ENCODE measurements at places on chromosomes 6 and 20.

- no peak for DNase-seq
These were observed 53.0 kb downstream of the ADAT2 start for GRCh38 chr6:143397227-143398222.

- no peak for DNase-seq
These were observed 8.5 kb upstream of the SRC start for GRCh38 chr20:37337208-37337991.

GRCh38 chr20:33475381-33476152 lies 14.3 kb upstream of the CBFA2T2 start:
- no peak for DNase-seq

DNA sequence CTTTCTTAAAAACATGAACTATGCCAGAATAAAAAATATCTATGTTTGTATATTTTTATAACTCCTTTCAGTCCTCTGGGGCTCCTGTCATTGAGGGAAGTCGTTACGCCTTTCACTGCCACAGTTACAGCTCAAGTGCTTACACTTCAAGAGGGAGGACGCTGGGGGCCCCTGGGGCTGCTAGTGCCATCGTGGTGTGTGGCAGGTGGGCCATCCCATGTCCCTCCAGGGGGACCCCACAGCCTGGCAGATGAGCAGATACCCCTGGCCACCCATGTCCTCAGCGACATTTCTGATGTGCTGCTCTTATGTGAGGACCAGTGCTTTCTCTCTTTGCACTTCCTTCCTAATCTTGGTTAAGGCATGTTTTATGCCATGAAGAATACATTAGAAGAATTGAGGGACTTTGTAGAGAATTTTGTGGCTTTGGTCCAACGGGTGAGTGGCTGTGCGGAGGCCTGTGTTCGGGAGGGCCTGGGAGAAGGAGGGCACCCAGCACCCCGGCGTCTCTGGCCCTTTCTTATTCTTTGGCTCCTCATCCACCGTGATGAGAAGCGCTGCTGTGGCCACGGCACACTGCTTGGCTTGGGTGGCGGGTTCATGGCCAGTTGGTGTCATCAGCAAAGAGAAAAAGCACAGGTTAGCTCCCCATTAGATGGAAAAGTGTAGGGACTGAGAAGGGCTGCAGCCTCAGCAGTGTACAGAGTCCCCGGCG lies 38.3 kb upstream of the SYNJ2 start:
- no peak for DNase-seq

DNA sequence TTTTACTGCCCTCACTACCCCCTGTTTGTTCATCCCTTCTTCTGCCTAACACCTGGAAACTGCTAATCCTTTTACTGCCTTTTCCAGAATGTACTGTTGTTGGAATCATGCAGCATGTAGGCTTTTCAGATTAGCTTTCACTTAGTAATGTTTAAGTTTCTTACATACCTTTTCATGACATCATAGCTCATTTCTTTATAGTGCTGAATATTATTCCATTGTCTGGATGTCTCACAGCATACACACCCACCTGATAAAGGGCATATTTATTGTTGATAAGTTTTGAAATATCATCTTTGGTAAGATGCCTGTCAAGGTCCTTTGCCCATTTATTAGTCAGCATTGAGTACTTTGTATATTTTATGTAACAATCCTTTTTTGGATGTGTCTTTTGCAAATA lies 588.2 kb upstream of the NRSN1 start:
- no peak for DNase-seq

DNA sequence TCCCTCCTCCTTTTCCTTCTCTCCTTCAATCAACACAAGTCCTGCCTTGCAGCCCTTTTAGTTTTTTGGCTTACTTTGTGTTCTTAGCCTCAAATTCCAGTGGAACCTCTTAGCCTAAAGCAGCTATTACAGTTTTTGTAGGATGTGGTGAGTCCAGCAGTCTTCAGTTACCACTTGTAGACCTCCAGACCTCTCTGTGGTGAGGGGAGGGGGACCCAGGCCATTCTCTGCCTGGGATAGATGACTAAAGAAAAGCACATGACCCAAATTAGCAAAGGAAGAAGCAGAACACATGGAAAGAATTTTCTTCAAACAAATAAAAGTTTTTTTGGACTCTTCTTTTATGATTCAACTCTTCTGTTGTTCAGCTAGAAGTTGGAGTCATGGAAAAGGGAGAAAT lies 246.5 kb downstream of the HAO1 start:
- no peak for DNase-seq

All from Kasumi-1 (cell line).